ENCODE measurements at places on chromosomes 2 and 18.

GRCh38 chr2:204337638-204338037 lies 207.6 kb upstream of the PARD3B start:
- DNase-seq = no peak

- DNase-seq = no peak
Observed at GRCh38 chr2:85485815-85486214, 53.2 kb upstream of the MAT2A start.

- no peak for DNase-seq
Observed at GRCh38 chr18:25326361-25326952, 25.5 kb downstream of the ZNF521 start.

DNA sequence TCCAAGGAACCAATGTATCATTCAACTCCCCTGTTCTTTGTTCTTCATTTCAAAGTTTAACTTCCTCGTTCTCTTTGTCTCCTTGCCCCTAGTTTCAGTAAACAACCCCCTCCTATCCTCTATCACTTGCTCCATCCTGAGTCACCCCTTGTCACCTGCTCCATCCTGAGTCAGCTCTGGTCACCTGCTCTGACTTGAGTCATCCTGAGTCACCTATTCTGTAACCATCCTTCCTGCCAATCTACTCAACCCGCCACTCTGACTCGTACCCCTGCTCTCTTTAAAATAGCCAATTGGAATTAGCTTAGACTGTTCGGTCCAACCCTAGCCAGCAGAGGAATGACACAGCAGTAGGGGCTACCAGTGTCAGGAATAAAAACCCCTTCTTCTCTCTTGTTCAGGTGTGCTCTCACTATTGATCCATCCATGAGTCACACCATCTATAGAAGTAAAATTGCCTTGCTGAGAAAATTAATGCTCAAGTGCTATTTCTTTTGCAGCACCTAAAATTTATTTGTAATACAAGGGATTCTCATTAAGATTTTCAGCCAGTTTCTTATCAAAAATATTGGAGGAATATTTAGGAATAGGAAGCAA lies 326.8 kb downstream of the AKAIN1 start:
- no peak for DNase-seq

GRCh38 chr2:45918463-45919159 lies 267.1 kb downstream of the PRKCE start:
- DNase-seq = no peak

- DNase-seq = no peak
Observed at GRCh38 chr2:43453179-43454170, 142.4 kb downstream of the THADA start.
